NCI-H1092 treated with DMSO at 0.1 percent for 48 hours (cell line): ENCODE measurements at places on chromosomes 6 and 20.

DNA sequence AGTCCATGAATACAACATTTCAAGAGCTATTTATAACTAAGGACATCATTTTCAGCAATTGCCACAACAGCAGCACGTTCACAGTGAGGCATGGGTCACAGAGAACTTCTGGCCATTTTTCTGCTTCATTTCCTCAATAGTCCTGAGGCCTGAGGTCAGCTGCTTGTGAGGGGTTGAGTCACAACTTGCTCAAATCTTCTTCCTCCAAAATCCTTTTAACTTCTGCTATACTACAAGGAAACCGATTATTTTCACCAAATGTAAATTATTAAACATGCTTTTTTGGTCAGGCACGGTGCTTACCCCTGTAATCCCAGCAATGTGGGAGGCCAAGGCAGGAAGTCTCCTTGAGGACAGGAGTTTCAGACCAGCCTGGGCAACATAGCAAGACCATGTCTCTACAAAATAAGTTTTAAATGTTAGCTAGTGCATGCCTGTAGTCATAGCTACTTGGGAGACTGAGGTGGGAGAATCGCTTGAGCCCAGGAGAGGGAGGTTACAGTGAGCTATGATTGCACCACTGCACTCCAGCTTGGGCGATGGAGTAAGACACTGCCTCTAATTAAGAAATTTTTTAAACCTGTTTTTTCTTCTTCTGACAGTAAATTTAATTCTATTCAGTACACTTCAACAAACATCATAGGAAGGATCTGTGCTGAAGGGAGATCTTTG is 11.1 kb upstream of the SLC16A10 start:
- no peak for DNase-seq

DNA sequence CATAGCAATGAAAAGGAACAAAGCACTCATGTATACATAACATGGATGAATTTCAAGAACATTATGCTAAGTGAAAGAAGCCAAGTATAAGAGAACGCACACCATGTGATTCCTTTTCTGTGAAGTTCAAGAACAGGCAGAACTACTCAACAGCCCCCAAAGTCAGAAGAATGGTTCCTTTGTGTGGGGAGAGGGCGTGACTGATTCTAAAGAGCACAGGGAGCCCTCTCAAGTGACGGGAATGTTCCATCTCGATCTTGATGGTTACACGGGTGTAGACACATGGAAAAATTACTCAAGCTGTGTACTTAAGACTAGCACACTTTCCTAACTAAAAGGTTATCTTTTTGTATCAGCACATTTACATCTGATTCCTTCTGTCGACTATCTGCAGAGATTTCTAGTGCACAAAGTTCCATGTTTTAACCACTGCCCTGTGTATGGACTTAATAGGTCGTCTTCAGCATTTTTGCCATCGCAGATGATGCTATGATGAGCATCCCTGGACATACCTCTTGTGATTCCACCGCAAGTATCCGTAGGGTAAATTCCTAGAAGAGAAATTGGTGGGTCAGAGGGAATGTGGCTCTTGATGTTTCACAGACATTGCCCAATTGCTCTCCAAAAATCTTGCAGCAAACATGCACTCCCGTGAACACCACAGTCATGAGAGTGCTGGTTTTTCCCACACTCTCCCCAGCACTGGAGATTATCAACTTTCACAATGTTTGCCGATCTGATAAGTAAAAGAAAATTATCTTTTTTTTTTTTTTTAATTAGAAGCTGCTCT is 279.3 kb downstream of the BMP7 start:
- no peak for DNase-seq

DNA sequence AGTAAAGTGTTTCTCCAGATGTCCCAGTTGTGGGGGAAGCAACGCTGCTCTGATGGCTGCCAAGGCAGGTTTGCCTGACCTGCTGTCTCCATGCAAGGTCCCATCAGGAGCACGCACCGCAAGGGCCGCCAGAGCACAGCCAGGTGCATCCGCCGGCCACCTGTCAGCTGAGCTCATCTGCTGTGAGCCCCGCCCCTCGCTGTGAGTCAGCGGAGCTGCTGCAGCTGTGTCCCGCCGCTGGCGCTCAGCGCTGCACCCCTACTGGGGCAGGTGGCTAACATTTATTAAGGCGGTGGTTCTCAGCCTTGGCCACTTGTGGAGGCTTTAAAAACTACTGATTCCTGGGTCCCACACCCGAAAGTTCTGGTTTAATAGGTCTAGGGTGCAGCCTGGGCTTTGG is 225.7 kb downstream of the UST start:
- peak; percentile 77 for DNase-seq

DNA sequence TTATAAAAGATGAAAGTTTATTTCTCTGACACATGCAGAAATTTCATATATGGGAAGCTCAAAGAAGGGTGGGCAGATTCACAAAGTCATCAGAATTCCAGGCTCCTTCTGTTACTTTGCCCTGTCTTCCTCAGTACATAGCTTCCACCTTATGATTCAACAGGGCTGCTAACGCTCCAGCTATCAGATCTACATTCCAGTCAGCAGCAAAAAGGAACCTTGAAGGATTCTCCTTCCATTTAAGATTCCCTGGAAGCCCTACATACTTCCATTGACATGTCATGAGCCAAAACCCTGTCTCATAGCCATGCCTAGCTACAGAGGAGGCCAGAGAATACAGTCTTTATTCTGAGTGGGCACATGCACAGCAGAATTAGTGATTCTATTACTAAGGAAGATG is 103.3 kb downstream of the NCR2 start:
- DNase-seq, result no peak

GRCh38 chr6:16673011-16673797 is 88.1 kb downstream of the ATXN1 start:
- DNase-seq, result no peak

DNA sequence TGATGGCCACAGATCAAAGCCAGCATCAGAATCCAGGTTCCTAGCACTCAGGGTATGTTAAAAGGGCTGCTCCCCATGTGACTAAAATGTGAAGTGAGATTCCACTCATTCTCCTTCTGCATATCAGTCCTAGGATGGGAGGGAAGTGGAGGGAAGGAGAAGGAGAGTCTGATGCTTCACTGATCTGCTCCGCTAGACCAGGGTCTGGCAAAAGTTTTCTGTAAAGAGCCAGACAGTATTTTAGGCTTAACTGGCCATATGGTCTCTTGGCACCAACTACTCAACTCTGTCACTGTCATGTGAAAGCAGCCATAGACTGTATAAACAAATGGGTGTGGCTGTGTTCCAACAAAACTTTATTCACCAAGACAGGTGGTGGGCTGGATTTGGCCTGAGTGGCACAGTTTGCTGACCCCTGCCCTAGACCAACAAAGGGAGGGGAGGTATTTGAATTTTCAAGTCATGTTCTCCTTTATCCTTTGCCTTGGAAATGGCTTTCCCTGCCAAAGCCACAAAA is 22.6 kb downstream of the GHRH start:
- DNase-seq, result peak; percentile 34

- DNase-seq, result no peak
Observed at GRCh38 chr20:8796088-8796660, 272.7 kb upstream of the PLCB4 start.

- no peak for DNase-seq
Observed at GRCh38 chr20:62516338-62516737, 40.5 kb upstream of the GATA5 start.

- no peak for DNase-seq
Observed at GRCh38 chr6:163030980-163031379, 303.2 kb downstream of the PACRG start.

GRCh38 chr6:99114769-99115406 is 167.1 kb upstream of the FBXL4 start:
- no peak for DNase-seq

DNA sequence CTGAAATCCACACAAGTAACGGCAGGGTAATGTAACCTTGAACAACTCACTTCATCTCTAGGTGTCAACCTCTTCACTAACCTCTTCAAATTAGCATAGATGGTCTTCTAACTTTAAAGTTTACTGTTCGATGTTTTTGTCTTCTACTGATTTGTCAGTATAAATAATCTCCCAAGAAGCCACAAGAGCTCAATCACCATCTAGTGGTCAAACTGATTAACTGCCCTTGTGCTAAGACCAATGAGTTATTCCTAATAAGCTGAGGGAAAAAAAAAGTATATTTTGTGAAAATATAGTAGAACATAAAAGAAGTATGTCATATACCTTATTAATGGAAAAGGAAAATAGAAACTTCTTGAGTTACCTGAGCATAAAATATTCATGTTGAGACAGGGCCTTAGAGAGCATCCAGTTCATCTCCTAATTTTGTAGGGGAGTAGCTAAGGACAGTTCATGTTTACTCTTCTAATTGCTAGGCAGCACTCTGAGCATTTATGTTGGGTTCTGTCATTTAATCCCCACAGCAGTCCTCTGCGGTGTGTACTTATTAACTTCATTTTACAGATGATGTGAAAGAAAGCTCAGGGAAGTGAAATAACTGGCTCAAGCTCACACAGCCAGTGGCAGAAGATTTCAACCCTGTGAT is 317.1 kb downstream of the ESR1 start:
- DNase-seq, result peak; percentile 43

- no peak for DNase-seq
Observed at GRCh38 chr6:2819978-2820377, 21.7 kb downstream of the SERPINB1 start.

- DNase-seq, result peak; percentile 47
Observed at GRCh38 chr6:53956068-53956711, 155.1 kb upstream of the MLIP start.

- no peak for DNase-seq
Observed at GRCh38 chr6:108277831-108278230, 17.0 kb upstream of the SNX3 start.

DNA sequence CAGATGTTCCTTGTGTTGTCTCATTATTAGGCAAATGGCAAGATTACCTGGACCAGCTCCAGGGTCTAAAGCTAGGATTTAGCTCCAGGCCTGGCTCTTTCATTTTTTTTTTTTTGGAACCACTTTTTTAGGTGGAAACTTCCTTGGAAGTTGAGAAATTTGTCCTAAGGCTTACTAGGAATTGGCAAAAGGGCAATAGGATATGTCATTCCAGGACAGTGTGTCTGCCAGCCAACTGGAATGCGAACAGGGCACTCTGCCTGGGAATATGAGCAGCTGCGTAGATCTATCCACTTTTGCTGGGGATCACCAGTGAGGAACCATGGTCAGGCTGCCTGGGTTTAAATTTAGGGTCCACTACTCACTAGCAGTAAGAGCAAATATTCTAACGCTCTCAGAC is 304.0 kb downstream of the TSHZ2 start:
- DNase-seq, result no peak

GRCh38 chr6:4303638-4304037 is 168.3 kb upstream of the ECI2 start:
- DNase-seq, result no peak

GRCh38 chr6:45951321-45952167 is 64.1 kb downstream of the CLIC5 start:
- DNase-seq, result no peak

DNA sequence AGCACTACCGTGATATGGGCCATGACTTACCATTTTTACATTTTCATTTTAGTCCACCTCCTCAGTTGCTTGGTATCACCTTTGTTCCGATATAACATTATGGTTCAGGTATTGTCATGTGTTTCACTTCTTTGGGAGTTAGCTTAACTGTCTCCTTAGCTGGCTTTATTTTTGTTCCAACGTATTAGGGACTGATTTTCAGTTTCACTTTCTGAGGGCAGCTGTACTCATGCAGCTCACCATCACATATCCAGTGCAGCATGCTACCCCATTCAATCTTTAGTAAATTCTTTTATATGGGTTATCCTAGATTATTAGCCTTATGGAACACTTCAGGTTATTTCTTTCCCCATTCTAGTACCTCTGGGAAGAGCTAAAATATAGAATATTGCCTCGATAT is 362.2 kb upstream of the IRAK1BP1 start:
- no peak for DNase-seq

GRCh38 chr20:62089393-62089792 is 23.7 kb upstream of the TAF4 start:
- no peak for DNase-seq

GRCh38 chr6:156279261-156279969 is 497.8 kb upstream of the ARID1B start:
- peak; percentile 54 for DNase-seq
